Muscle of leg (tissue), 16 donors: ENCODE measurements at places on chromosomes 7 and 10. TPM values are rescaled to one million over a fixed set of nuclear protein-coding genes. Genes with fewer than 3 reads are reported as not detected.

NUP205 gene
- 32.9 TPM for polyA plus RNA-seq

CALHM3 gene
- polyA plus RNA-seq: not detected

RGR gene
- 12.5 TPM for polyA plus RNA-seq

KEL gene
- polyA plus RNA-seq: 1.4 TPM

NSUN5 gene
- polyA plus RNA-seq: 17.1 TPM

PBLD gene
- 8.1 TPM for polyA plus RNA-seq

PPP3CB gene
- polyA plus RNA-seq: 122 TPM

LANCL2 gene
- 16.5 TPM for polyA plus RNA-seq

GPR15LG gene
- not detected for polyA plus RNA-seq

DNA sequence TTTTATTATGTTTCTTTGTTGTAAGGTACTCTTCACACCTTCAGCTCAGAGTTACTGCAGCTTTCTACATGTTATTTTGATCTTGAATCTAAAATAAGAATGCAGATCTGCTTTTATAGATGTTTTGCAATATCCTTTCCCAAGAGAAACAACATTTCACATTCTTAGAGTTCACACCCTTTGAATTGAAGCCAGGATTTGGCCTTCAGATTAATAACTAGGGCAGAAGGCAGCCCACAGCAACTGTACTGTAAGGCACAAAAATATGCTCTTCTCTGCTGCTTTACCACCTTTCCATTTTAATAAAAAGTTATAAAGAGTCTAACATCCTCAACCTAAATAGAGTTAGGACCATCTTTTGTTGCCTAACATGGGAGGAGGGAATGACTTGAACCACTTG lies 224.7 kb downstream of the LHFPL3 start:
- DNase-seq: no peak

- no peak for DNase-seq
These were observed 134.3 kb upstream of the RAB11FIP2 start for GRCh38 chr10:118181021-118181420.

GRCh38 chr10:31396376-31396775 lies 77.4 kb downstream of the ZEB1 start:
- no peak for DNase-seq

- DNase-seq: peak; percentile 42
These were observed 8.8 kb upstream of the LAMB4 start for GRCh38 chr7:108138911-108139310.

DNA sequence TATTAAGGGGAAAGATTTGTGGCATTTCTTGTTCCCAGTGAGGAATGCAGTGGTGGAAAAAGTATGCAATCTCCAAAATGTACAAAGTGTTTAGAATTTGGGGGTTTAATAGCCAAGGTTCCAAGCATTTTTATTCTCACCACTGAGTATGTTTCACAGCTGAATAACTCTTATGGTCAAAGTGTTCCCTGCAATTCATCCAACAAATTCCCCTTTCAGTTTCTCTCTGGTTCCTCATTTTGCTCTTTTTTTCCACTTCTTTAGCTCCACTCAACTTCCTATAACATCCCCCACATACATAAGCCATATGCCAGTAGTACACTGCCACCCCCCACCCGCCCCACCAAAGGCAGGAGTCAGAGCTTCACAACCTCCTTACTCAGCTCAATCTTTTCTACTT lies 4.6 kb downstream of the HECW1 start:
- DNase-seq: peak; percentile 39

DNA sequence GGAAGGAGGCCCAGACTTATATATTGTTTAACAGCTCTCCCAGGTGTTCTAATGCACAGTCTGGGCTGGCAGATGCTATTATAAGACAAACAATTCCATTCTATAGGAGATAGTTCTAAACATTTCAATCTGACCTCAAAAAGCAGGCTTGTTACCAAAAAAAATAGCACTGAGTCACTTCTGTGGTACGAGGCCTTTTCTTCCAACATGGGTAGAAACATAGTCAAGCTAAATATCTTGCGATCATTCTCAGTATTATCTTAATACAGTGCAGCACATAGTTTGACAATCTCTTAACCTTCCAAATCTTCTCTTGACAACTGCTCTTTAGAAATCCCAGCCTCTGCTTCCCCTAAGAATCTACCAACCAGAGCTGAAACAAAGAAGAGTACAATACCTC lies 46.6 kb upstream of the MKX start:
- no peak for DNase-seq

- DNase-seq: peak; percentile 35
These were observed 241.8 kb downstream of the TEX36 start for GRCh38 chr10:125441151-125441550.

- no peak for DNase-seq
These were observed 75.9 kb downstream of the MYL10 start for GRCh38 chr7:101553018-101553770.

- no peak for DNase-seq
These were observed 2.5 kb upstream of the TRPV5 start for GRCh38 chr7:142935941-142936565.

DNA sequence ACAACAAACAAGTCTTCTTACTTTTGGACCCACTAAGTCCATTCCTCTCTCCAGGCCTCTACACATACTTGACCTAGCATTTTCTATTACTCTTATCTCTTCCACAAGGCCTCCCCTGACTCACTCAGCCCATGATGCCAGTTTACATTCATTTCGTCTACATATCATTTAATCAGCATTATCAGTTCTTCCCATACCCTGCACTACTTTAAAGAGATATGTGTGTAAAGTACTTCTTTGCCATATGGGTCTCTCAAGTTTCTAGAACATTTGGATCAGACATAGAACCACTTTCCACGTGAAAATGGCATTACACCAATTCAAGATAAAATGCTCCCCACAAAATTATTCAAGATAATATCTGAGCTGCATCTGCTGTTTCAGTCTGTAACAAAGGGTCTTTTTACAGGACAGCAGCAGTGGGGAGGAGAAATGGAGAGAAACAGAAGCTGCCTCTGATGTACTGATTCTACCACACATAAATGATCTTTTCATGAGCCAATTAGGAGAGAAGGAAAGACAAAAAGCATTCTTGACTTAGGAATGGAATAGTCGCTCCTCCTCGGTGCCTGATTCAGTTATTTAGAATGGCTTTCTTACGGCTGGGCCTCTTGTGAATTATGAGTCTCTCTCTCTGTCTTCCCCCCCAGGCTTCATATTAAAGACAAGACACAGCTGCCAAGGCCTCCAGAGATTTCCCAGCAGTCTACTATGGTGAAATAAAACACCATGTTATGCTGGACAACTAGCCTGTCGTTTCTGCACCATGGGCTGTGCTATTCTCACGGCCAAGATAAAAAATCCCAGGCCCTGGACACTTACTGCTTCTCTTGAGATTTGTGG lies 46.9 kb upstream of the SEPTIN7 start:
- peak; percentile 85 for DNase-seq

GRCh38 chr10:118340486-118340885 lies 1.6 kb downstream of the FAM204A start:
- peak; percentile 12 for DNase-seq

GRCh38 chr10:98047009-98047741 lies 16.8 kb upstream of the CRTAC1 start:
- peak; percentile 3 for DNase-seq

DNA sequence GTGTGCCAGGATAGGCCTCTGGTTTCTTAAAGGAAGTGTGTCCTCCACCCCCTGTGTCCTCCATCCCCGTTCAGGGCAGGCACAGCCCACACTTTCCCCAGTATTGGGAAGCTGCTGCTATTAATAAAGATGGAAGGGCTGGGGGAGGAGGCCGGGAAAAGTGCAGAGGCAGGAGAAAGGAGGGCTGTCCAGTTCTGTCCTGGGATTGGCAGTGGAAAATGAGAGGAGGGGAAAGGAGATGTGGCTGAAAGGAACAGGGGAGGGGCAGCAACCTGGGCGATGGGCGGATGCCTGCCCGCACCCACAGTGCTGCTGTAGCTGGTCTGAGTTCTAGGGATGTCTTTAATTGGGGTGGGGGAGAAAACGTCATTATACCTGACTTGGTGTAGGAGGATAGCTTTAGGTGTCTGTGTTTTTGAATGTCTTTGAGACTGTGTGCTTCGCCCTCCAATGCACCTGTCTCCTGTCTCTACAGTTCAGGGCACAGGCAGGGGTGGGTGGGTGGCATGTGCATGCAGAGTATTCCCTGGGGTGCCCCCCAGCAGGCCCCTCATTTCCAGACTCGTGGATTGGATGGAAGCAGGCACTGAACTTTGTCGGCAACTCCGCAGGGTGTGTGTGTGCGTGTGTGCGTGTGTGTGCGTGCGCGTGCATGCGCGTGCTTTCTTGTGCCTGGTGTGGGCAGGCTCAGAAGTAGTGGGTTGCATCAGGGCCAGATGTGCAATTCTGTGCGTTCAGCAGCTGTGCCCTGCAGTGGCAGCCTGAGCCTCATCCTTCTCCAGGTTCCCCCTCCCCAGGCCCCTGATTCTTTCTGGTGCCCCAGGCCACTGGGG lies 2.5 kb downstream of the TRIM8 start:
- DNase-seq: peak; percentile 93

DNA sequence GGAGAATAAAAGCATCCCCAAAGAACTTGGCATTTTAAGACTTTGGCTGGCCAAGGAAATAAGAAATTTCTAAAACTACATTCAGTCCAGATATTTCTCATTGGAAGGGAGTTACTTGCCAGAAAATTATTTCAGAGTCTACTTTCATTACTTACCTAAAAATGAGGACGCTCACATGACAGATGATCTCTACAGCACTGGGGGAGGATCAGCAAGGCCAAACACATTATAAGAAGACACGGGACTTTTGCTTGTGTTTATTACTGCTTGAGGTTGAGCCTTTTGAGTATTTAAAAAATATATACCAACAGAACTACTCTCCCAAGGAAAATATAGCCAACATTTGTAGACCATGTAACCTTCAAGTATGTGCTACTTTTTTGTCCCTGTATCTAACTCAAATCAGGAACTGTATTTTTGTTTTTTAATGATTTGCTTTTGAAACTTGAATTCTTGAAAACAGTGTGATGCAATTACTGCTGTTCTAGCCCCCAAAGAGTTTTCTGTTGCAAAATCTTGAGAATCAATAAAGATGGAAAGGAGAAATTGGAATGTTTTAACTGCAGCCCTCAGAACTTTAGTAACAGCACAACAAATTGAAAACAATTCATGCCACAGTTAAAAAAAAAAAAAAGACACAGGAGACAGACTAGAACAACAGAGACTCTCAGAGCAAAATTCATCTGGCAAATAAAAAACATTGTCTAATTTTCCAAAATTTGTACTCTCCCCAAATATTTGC lies 128.1 kb downstream of the ZNF438 start:
- DNase-seq: peak; percentile 44

DNA sequence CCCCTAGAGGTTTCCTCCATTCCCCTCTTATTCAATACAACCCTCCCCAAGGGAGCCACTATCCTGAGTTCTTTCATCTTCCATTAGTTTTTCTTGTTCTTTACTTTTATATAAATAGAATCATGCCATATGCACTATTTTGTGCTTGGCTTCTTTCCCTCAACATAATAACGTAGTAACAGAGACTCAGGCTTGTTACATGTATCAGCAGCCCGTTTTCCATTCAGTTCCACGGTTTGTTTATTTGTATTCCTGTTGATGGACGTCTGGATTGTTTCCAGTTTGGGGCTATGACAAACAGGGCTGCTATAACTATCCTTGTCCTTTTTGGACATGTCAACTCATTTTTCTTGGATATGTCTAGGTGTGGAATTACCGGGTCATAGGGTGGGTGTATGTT lies 264.4 kb upstream of the MKI67 start:
- peak; percentile 17 for DNase-seq

DNA sequence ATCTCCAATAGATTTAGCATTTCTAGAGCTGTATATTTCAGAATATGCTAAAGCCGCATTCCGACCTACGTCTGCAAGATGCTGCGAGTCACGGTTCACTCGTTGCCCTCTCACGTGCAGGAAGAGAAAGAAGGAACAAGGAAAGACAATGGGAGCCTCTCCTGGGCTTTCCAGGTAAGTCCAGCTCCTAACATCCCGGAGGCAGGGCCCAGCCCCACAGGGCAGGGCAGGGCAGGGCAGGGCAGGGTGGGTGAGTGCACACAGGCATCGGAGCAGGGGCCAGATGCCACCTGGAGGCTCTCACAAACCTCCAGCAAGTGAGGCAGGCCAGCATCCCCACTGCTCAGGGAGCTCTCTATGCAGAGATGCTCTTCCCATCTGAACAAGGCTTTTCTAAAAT lies 50.8 kb downstream of the VOPP1 start:
- no peak for DNase-seq
